DND-41 (cell line): ENCODE measurements at places on chromosomes 16 and 17.
A peak's percentile ranks its signal among the peaks of the same experiment; 100 is the strongest.

- H3K4me1 ChIP-seq = peaks cover 12% of the 10 kb centered on the region
- H3K4me3 ChIP-seq = no peak overlapping the region
- no peaks in the 10 kb centered on the region for H3K27me3 ChIP-seq
- peaks cover 46% of the 10 kb centered on the region for H3K36me3 ChIP-seq
- peak overlapping the region; percentile 79 for H3K27ac ChIP-seq
Observed at GRCh38 chr17:82781894-82782274, 30.0 kb downstream of the TBCD start.

GRCh38 chr17:58667934-58668597 lies 23.8 kb downstream of the TEX14 start:
- no peaks in the 10 kb centered on the region for H3K27me3 ChIP-seq
- H3K4me1 ChIP-seq = no peaks in the 10 kb centered on the region
- no peak overlapping the region for H3K27ac ChIP-seq
- H3K36me3 ChIP-seq = no peaks in the 10 kb centered on the region
- DNase-seq = no peak

- H3K4me1 ChIP-seq = no peaks in the 10 kb centered on the region
- no peaks in the 10 kb centered on the region for H3K27me3 ChIP-seq
- no peak for DNase-seq
- no peak overlapping the region for H3K4me3 ChIP-seq
Observed at GRCh38 chr16:66842765-66843164, 1.4 kb upstream of the CA7 start.

- no peaks in the 10 kb centered on the region for H3K36me3 ChIP-seq
- H3K27me3 ChIP-seq = no peaks in the 10 kb centered on the region
- H3K4me3 ChIP-seq = no peak overlapping the region
- no peak overlapping the region for H3K27ac ChIP-seq
- H3K4me1 ChIP-seq = no peaks in the 10 kb centered on the region
- no peak for DNase-seq
Observed at GRCh38 chr16:9534759-9535158, 443.3 kb downstream of the HAPSTR1 start.

GRCh38 chr16:49620869-49621240 lies 235.1 kb downstream of the ZNF423 start:
- H3K4me3 ChIP-seq = no peak overlapping the region
- no peaks in the 10 kb centered on the region for H3K27me3 ChIP-seq
- no peak overlapping the region for H3K27ac ChIP-seq
- H3K4me1 ChIP-seq = no peaks in the 10 kb centered on the region

DNA sequence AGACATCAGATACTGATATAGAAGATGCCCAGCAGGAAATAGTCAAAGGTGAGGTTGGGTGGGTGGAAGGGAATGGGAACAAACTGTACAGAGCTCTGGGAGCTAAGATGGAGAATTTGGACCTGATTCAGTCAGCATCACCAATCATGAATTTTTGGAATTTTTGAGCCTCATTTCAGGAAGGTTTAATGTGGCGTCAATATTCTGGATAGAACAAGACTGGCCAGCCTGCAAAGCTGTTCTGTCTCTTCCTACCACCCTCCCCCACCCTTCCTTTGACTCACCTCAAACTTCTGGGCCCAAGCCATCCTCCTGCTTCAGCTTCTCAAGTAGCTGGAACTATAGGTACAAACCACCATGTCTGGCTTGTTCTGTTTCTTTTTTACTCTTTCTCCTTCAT lies 32.6 kb downstream of the CTCF start:
- no peaks in the 10 kb centered on the region for H3K27me3 ChIP-seq
- no peak overlapping the region for H3K4me3 ChIP-seq
- H3K27ac ChIP-seq = no peak overlapping the region

DNA sequence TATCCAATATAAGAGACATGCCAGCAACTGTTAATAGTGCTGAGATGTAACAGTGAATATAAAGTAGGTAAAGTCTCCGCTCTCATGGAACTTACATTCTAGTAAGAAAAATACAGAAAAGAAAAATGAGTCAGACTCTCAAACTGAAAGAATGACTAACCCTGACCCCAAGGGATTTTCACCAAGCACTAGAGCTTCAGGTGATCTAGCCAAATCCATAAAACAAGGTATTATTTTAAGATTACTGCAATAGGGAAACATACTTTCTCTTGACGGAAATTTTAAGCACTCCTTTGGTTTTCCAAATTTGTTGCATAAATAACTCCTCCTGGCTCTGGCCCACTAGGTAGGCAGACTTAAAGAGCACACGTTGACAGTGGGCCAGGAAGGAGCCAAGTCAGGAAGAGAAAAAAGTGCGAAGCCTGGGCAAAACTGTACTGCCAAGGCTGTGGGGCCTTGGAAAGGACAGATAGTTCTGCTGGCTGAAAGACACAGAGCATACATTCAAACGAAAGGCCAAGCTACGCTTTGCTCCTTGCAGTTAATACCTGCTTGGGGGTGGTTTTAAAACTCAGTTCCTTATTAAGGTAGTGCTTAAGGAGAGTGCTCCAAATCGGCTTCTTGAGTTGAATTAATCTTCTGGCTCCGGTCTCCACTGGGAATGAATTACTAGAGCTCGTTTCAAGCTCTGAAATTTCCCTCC lies 1.4 kb downstream of the GOT2 start:
- no peaks in the 10 kb centered on the region for H3K27me3 ChIP-seq
- DNase-seq = no peak
- H3K4me3 ChIP-seq = peak overlapping the region; percentile 100

- no peak for DNase-seq
- H3K4me1 ChIP-seq = peaks cover 35% of the 10 kb centered on the region
- no peaks in the 10 kb centered on the region for H3K36me3 ChIP-seq
- no peak overlapping the region for H3K4me3 ChIP-seq
- peaks cover 44% of the 10 kb centered on the region for H3K27me3 ChIP-seq
- H3K27ac ChIP-seq = no peak overlapping the region
Observed at GRCh38 chr17:56597495-56597990, 4.0 kb downstream of the NOG start.

GRCh38 chr16:17770104-17770503 lies 299.3 kb upstream of the XYLT1 start:
- DNase-seq = no peak
- H3K36me3 ChIP-seq = no peaks in the 10 kb centered on the region
- H3K4me1 ChIP-seq = no peaks in the 10 kb centered on the region
- no peaks in the 10 kb centered on the region for H3K27me3 ChIP-seq

DNA sequence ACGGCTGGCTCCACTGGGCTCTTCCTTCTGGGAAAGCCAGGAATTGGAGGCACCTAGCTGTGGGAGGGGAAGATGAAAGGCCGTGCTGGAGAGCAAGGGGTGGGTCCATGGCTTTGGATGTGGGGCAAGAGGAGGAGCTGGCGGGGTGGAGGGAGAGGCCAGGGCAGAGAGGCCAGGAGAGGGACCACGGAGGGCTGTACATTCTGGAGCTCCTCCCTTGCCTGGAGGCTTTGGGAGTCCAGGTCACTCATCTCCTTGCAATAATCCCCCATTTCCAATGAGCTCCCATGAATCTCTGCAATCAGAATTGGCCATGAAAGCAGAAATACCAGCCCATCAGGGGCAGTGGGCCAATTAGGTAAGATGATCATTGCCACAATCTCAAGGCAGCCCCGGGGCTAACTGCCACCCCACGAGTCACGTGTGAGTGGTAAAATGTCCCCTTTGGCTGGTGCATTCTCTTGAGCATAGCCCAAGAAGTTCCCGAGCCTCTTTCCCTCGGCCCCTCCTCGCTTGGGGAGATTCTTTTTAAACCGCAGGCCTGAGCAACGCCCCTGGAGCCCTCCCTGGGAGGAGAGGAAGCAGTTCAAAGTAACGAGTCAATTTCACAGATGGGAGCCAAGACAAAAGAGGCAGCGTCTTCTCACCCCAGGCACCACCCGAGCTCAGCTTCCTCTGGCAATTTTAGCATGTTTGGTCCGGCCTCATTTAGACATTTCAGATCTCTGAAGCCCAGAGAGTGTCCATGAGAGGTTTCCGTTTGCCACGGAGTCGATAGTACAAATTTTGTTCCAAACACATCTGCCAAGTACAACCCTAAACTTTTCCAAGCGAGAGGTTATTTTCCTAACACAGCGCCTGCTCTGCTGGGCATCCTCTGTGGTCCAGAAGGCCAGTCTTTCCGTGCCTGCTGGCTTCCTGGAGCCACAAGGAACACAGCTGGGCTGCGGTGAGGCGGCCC lies 13.4 kb downstream of the RTN4RL1 start:
- H3K4me3 ChIP-seq = no peak overlapping the region
- H3K4me1 ChIP-seq = peaks cover 11% of the 10 kb centered on the region
- no peaks in the 10 kb centered on the region for H3K36me3 ChIP-seq
- peak; percentile 26 for DNase-seq
- H3K27me3 ChIP-seq = peaks cover 6% of the 10 kb centered on the region

DNA sequence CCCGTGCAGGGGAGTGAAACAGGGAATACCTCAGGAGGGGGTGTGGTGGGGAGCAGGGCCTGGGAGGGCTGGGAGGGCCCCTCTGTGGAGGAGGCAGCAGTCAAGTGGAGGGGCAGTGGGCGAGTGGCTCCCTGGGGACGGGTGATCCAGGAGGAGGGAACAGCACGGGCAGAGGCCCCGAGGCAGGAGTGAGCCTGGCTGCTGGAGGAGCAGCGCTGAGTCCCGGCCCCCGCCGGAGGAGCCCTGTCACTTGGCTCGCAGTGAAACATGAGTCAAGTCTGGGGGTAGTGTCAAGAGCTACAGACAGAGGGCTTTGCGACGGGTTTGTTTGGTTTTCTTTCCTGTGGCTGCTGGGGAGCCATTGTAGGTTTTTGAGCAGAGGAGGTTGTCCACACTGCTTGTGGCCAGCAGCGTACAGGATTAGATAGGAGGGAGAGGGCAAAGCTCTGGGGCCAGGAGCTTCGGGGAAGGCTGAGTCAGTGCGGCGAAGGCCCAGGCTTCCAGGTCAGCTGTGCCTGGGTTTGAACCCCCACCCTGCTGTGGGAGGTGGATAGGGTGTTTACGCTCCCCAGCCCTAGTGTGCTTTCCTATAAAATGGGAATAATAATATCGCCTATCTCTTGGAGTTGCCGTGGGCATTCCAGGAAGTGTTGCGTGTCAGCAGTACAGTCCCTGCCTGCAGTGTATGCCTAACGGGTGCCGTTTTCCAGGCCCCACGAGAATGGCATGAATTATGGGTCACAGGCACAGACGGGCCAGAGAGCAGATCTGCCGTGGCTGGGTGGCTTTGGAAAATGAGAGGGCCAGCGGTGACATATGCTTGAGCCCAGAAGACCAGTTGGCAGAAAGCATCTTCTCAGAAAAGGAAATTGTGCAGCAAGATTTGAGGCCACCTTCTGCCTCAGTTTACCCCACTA lies 115.9 kb upstream of the CIBAR2 start:
- no peak overlapping the region for H3K4me3 ChIP-seq
- peaks cover 8% of the 10 kb centered on the region for H3K27me3 ChIP-seq
- H3K36me3 ChIP-seq = no peaks in the 10 kb centered on the region
- no peaks in the 10 kb centered on the region for H3K4me1 ChIP-seq
- no peak for DNase-seq

DNA sequence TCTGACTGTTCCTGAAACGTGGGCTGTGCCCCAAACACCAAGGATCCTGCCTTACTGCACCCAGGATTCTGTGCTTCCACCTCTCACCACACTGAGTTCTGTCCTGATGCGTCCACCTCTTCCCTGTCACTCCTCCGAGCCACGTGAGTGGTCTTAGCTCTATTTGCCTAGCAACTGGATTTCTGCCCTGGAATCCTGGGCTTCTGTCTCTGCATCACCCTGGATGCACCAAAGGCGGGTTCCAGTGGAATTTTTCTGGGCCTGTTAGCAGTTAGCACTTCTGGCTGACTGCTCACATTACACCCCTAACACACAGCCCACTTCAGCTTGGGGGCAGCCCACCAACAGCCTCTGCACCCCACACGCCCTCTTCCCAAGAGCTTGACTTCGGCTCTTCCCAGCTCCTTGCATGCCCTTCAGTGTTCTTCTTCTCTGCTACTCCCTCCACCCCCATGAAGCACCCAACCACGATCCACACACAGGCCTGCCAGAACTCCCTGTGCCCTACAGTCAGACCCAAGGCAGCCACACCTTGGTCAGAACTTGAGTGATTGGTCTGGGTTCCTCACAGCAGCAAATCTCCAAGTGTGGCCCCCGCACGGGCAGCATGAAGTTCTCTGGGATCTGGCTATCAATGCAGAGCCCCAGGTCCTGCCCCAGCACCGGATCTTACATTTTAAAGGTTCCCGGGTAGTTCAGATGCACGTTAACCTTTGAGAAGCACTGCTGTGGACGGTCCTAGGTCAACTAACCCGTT lies 129.8 kb upstream of the RCVRN start:
- no peaks in the 10 kb centered on the region for H3K27me3 ChIP-seq
- H3K27ac ChIP-seq = no peak overlapping the region
- H3K4me3 ChIP-seq = no peak overlapping the region
- H3K4me1 ChIP-seq = no peaks in the 10 kb centered on the region
- H3K36me3 ChIP-seq = no peaks in the 10 kb centered on the region
- DNase-seq = no peak

- H3K27ac ChIP-seq = no peak overlapping the region
- H3K4me3 ChIP-seq = no peak overlapping the region
- H3K27me3 ChIP-seq = no peaks in the 10 kb centered on the region
- H3K36me3 ChIP-seq = no peaks in the 10 kb centered on the region
- H3K4me1 ChIP-seq = no peaks in the 10 kb centered on the region
Observed at GRCh38 chr16:79792664-79793351, 192.3 kb upstream of the MAF start.

DNA sequence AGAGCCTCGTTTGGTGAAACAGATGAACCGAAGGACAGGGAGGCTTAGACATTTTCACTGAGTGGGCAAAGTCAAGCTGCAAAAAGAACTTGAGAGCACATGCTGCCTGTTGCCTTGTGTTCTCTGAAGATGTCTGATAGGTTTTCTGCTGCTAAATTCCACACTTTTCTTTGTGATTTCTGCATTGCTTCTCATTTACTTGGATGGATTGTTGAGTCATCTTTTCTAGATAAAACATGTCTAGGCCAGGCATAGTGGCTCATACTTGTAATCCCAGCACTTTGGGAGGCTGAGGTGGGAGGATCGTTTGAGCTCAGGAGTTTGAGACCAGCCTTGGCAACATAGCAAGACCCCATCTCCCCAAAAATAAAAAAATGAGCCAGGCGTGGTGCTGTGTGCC lies 80.4 kb upstream of the CLEC18A start:
- H3K4me1 ChIP-seq = no peaks in the 10 kb centered on the region
- peaks cover 27% of the 10 kb centered on the region for H3K36me3 ChIP-seq
- no peak overlapping the region for H3K27ac ChIP-seq
- no peaks in the 10 kb centered on the region for H3K27me3 ChIP-seq

GRCh38 chr17:51860954-51861561 lies 297.5 kb downstream of the CA10 start:
- no peaks in the 10 kb centered on the region for H3K27me3 ChIP-seq
- H3K27ac ChIP-seq = no peak overlapping the region
- no peaks in the 10 kb centered on the region for H3K36me3 ChIP-seq
- no peak overlapping the region for H3K4me3 ChIP-seq
- no peaks in the 10 kb centered on the region for H3K4me1 ChIP-seq
